ENCODE measurements at places on chromosomes 4 and X.

DNA sequence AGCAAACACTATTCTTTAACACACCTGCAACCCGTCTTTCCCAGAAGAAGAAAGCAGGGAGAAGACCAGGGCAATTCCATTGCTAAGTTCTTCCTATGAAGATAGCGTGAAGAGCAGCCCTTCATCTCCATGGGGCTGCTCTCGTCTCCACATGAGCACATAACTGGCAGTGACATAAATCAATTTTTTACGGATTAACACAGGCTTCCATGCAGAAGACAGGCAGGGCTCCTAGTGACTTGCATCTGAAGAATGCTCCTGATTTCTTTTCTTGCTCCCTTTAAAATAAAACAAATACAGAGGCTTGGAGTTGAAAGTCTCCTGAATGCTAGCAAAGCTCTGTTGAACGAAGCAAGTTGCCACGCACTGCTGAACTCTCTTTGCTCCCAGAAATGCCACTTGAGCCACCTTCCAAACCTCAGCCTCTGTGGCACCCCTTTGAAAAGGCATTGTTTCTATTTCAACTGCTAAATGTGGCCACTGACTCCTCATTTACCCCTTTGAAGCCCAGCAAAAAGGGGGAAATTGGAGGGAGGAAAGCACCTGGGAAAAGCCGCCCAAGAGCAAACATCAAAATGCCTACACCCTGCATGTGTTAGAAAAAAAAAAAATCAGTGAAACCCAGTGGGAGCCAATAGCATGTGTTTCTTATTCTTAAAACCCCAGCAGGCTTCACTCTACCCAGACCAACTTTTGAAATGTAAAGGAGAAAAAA is 383.7 kb downstream of the IDS start:
- no peak for DNase-seq

DNA sequence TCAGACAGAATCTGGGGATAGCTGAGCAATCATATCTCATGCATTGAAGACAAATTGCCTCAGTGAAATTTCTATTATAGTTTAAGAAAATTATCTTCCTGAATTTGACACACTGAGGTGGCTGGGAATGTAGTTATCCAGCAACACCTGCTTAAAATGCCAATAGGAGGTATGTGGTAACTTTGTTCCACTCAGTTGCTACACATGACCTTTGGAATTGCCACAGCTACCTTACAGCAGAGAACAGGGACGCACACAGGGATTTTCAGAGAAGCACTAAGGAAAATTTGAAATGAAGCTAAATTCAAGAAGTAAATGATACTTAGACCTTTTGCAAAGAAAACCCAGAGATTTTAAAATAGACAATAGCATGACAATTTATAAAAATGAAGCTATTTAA is 264.6 kb downstream of the IL1RAPL1 start:
- no peak for DNase-seq

DNA sequence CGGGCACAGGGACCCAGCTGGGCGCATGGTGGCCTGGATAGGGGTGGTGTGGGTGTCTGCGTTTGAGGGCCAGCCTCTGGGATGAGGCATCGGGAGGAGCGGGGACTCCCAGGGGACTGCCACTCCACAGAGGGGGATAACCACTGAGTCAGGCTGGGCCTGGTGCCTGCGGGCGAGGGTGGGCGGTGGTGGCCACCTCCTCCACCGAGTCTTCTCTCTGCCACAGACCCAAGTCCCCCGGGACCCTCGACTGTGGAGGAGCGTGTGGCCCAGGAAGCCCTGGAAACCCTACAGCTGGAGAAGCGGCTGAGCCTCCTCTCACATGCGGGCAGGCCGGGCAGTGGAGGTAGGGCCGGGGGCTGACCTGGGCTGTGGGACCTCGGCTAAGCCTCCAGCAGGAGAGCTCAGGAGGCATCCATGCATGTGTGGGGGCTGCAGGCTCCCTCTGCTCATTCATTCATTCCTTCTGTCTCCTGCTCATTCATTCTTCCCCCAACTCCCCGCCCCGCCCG is 26.4 kb downstream of the DOK7 start:
- DNase-seq: no peak

DNA sequence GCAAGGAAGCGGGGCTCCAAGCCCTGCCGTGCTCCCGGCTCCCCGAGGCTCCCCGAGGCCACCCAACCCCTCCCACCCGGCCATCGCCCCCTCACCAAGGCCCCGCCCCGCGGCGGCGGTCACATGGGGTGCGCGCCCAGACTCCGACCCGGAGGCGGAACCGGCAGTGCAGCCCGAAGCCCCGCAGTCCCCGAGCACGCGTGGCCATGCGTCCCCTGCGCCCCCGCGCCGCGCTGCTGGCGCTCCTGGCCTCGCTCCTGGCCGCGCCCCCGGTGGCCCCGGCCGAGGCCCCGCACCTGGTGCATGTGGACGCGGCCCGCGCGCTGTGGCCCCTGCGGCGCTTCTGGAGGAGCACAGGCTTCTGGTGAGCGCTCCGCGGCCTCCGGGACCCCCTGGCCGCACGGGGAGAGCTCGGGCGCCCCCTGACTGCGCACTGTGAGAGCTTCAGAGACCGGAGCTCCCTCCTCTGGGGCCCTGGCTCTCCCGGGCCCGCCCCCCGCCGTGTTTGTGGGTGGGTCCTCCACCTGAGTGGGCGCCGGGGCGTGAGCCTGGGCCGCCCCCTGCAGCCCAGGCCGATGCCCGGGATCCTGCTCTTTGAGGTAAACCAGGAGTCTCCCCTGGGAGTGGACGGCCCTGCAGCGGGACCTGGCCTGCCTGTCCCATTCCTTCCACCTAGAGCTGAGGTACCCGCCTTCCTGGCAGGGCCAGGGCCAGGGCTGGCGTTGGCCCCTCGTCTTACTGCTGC is at the start of gene IDUA:
Gene IDUA, plus strand, starts transcription at position 166 of the 745 bp plus-strand sequence. Its CDS starts 41 bp downstream, at position 207.
- DNase-seq: peak; percentile 93

DNA sequence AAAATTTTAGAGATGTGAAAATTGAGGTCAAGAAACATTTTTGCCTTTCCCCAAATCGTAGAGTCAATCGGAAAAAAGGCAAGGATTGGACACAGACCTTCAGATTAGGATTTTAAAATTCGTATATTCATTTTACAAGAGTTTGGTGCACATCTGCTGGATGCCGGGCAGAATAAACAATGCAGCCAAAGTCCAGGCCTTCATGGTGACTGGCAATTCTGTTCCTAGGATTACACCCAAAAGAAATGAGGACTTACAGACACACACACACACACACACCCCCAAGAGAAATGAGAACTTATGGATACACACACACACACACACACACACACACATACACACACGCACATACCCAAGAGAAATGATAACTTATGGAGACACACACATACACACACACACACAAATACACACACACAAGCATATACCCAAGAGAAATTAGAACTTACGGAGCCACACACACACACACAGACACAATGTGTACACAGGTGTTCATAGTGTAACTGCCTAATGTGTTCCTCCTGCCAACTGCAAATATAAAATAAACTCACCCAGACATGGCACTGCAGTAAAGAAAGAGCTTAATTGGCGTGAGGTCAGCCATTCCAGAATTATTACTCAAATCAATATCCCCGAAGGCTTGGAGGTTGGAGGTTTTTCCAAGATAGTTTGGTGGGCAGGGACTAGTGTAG is 165.7 kb upstream of the STS start:
- no peak for DNase-seq
